ENCODE measurements at places on chromosomes 3 and 15.

GRCh38 chr3:104190681-104191080, 1176.0 kb upstream of the ALCAM start:
- no peak for DNase-seq

- no peak for DNase-seq
Observed at GRCh38 chr15:20671675-20672074, 130.1 kb upstream of the GOLGA6L6 start.

DNA sequence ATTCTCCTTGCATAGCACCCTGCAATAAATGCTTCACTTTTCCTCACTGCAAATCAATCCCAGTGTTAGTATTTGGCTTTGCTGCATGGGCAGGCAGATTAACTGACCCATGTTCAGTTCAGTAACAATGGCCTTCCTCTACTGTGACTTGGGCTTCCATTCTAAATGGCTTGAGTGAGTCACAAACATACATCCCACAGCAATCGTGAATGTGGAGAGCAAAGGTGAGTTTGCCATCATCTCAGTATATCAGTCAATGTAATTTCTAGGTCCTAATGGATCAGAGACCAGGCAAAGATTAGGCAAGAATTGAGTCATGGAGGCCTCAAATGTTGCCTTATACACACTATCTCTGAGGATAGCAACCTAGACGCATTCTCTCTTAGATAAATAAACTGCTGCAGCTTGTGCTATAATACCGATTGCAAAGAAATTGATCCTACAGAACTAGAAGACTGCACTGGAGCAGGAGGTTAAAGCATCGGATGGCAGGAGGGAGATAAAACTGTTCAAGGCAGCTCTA, 8.3 kb upstream of the ATP8B4 start:
- no peak for DNase-seq

- DNase-seq, result no peak
Observed at GRCh38 chr3:42180901-42181300, 85.1 kb downstream of the CCK start.

GRCh38 chr15:49062900-49063299, 16.7 kb upstream of the SECISBP2L start:
- no peak for DNase-seq

DNA sequence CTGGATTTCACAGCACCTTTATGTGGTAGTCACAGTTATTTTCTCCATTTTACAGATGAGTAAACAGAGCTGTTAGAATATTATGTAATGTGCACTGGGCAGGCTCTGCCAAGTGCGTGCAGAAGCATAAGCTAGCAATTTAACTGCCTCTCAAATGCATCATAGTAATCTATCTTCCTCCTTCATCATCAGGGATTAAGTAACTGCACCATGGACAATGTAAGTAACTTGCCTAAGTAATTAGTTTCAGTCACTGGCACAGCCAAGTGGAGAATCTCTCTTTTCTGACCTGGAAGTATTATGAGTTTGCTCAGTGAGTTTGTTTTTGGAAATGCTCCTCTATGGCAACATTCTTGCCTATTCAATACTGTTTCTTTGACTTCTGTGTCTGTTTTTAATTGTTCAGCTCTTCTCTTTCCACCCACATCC, 260.5 kb downstream of the PTPRG start:
- no peak for DNase-seq
